GM12878 (cell line): ENCODE measurements at places on chromosomes 12 and 14. TPM values are rescaled to one million over a fixed set of nuclear protein-coding genes. Genes with fewer than 3 reads are reported as not detected.

NAA30 gene
- total RNA-seq: 10.5 and 13.9 TPM in 2 replicates

DNA sequence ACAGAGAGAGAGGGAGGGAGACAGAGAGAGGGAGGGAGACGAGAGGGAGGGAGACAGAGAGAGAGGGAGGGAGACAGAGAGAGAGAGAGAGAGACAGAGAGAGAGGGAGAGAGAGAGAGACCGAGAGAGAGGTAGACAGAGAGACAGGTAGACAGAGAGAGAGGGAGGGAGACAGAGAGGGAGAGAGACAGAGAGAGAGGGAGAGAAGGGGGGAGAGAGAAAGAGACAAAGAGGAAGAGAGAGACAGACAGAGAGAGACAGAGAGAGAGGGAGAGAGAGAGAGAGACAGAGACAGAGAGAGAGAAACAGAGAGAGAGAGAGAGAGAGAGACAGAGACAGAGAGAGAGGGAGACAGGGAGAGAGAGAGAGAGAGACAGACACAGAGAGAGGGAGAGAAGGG is 47.8 kb upstream of the GALNT9 start:
- no peaks in the 10 kb centered on the region for H3K4me1 ChIP-seq
- H3K4me3 ChIP-seq: no peak overlapping the region
- DNase-seq: no peak
- H3K27me3 ChIP-seq: no peaks in the 10 kb centered on the region

GRCh38 chr12:98405805-98406366 is 109.5 kb upstream of the TMPO start:
- H3K27ac ChIP-seq: no peak overlapping the region
- H3K27me3 ChIP-seq: no peaks in the 10 kb centered on the region
- H3K36me3 ChIP-seq: no peaks in the 10 kb centered on the region
- DNase-seq: no peak

DNA sequence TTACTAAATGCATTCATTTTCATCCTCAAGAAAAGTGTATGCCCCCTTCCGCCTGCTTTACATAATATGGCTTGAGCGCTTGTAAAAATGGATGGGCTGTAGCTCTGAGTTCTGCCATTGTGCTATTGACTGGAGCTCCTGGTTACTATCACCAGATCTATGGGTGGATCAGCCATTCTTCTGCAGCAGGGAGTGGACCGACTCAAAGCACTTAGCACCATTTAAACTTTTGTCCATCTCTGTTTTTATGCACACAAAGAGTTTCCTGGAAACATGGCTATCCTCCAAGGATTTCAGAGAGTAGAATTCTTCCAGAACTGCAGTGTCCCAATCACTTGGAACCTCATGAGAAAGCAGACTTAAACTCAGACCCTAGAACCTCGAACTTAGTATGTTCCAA is 4.5 kb upstream of the NUMB start:
- DNase-seq: no peak
- no peaks in the 10 kb centered on the region for H3K27me3 ChIP-seq
- H3K36me3 ChIP-seq: no peaks in the 10 kb centered on the region
- H3K4me1 ChIP-seq: peaks cover 30% of the 10 kb centered on the region

DNA sequence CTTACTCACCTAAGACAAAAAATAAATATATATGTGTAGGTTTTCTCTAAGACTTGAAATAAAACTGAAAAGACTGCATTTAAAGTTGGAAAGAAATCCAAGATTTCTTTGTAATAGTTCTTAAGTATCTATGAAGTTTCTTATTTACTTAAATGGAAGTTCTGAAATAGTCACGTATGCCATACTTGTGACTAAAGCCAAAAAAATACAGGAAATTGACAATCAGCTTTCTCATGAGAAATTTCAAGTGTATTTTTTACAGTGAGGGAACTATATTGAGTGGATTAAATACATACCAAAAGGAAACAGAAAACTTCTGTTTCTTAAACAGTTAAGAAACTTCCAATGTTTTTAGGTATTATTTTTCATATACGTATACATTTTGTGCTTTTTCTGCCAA is 188.1 kb downstream of the DPY19L2 start:
- no peak for DNase-seq
- no peaks in the 10 kb centered on the region for H3K36me3 ChIP-seq
- no peaks in the 10 kb centered on the region for H3K4me1 ChIP-seq
- H3K27ac ChIP-seq: no peak overlapping the region
- no peaks in the 10 kb centered on the region for H3K27me3 ChIP-seq

- H3K4me3 ChIP-seq: no peak overlapping the region
- H3K27ac ChIP-seq: no peak overlapping the region
- DNase-seq: no peak
- no peaks in the 10 kb centered on the region for H3K4me1 ChIP-seq
- H3K36me3 ChIP-seq: no peaks in the 10 kb centered on the region
These were observed 13.1 kb upstream of the CCDC85C start for GRCh38 chr14:99616832-99617800.

GRCh38 chr12:107377596-107378385 is 284.4 kb upstream of the CRY1 start:
- H3K36me3 ChIP-seq: no peaks in the 10 kb centered on the region
- H3K27me3 ChIP-seq: no peaks in the 10 kb centered on the region
- no peak overlapping the region for H3K27ac ChIP-seq
- no peaks in the 10 kb centered on the region for H3K4me1 ChIP-seq
- DNase-seq: no peak
- no peak overlapping the region for H3K4me3 ChIP-seq

GRCh38 chr12:108296945-108297344 is 42.2 kb downstream of the CMKLR1 start:
- H3K4me1 ChIP-seq: peaks cover 48% of the 10 kb centered on the region
- no peak overlapping the region for H3K27ac ChIP-seq
- H3K27me3 ChIP-seq: no peaks in the 10 kb centered on the region
- H3K36me3 ChIP-seq: peaks cover 13% of the 10 kb centered on the region; the same call in 1 of the 2 replicates

DNA sequence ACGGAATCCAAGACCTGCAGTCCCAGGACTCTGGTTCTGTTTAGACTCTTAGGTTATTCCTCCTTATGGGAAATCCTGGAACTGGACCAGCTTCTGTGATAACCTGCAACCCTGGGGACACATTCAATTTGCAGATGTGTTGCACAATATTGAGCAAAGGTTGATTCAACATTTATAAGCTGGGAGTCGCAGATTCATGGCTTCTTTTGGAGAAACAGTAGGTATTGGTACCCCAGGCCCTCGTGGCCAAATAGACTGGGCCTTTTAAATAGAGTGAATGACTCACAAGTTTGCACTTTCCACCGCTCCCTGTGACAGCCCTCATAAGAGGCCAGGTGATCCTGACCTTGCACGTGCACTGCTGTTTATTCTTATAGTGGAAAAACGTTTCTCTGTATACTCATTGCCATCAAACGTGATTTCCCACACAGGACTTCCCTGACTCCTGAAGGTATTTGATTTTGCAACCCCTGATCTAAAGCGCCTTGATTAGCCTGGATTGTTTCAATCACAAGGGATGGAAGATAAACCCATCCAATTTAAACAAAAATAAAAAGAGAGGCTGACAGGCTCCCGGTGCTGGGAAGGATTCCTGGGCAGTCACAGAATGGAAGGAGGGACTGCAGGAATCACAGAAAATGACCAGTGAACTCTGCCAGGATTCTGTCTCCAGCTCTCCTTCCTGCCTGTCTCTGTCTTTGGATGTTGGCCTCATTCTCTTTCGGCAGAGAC is 98.0 kb downstream of the VCPKMT start:
- no peak overlapping the region for H3K27ac ChIP-seq
- no peak overlapping the region for H3K4me3 ChIP-seq
- no peaks in the 10 kb centered on the region for H3K36me3 ChIP-seq

DNA sequence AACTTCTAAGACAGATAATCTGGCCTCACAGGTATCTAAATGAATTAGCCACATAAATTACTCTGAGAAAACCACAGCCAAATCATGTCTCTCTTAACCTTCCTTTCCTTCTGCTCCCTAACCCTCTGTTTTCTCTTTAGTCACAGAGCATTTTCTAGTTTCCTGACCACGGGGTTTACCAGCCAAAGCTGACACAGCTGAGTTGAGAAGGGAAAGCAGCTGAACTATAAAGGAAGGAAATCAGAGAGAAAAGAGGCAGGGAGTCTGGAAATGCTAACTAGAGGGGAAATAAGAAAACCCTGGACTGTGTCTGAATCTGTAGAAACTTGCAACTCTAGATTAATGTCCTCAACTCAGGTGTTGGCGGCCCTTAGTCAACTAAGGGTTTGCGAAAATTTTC is 24.4 kb downstream of the ANKS1B start:
- H3K4me3 ChIP-seq: no peak overlapping the region
- no peaks in the 10 kb centered on the region for H3K4me1 ChIP-seq
- H3K27me3 ChIP-seq: no peaks in the 10 kb centered on the region
- no peak for DNase-seq
- no peak overlapping the region for H3K27ac ChIP-seq
